ENCODE measurements at places on chromosomes 1 and 21.

DNA sequence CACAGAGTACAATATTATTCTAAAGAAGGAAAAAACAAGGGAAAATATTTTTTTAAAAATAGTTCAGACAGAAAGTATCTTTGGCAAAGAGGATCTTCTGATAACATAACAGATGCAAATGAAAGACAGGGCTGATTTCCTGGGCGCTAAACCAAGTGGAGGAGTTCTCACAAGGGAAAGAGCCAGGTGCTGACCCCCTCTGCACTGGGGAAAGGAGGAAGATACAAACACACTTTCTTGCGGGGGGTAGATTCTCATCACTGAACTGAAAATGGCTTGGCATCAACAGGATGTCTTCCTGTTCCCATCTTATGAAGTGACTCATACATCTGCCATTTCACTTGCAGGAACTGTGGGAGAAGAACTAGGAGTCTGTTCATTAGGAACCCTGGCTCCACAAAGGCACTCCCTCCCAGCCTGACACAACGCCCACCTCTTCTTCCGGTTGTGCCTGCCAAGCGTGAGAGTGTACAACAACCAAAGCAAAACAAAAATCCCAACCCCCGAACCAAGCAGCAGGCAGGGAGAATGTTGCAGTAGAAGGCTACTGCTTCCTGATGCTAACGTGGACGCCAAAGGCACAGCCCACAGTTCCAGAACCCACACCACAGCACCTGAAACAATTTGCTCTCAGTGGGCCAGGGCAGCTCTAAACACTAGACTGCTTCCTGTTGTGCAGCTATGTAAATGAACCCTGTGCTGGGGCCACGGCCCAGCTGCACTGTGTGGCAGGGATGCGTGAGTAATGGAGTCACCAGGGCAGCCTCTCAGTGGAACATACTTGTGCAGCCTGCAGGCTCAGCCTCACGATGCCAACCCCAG, 51.0 kb downstream of the GADD45A start:
- DNase-seq = no peak

- no peak for DNase-seq
Observed at GRCh38 chr1:193256019-193256418, 69.6 kb upstream of the B3GALT2 start.

- DNase-seq = no peak
Observed at GRCh38 chr1:96488777-96489176, 232.8 kb upstream of the PTBP2 start.

DNA sequence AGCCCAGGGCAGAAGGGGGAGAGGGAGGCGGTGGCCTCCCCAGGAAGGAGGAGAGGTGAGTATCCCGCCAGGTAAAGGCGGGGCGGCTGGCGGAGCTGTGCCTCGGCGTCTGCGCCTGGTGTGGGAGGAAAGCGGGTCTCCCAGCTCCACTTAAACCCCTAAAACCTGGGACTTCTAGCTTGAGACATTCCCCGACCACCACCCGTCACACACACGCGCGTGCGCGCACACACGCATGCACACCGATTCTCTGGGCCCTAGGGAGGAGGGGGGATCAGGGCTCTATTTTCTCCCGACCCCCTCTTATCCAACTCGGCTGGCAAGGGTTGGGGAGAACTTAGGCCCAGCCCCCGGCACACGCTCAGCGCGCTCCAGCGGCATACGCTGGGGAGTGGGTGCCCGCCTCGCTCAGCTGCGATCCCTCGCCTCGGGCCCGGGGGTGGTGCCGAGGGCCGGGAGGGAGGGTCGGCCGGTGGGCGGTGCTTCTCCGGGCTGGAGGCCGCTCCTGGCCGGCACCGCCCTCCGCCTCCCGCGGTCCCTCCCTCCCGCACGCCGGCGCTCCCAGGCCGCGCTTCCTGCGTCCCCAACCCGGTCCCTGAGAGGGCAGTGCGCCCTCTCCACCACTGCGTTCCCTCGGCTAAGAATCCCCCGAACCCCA, at the start of gene TMEM51:
Gene TMEM51 (plus strand): TSS at position 564 of the 658 bp plus-strand sequence. CDS start 61,341 bp downstream, outside the sequence.
- peak; percentile 60 for DNase-seq

- peak; percentile 80 for DNase-seq
Observed at GRCh38 chr1:8200317-8201115, 117.4 kb upstream of the SLC45A1 start.

GRCh38 chr1:242201090-242201489, 202.2 kb upstream of the MAP1LC3C start:
- no peak for DNase-seq

DNA sequence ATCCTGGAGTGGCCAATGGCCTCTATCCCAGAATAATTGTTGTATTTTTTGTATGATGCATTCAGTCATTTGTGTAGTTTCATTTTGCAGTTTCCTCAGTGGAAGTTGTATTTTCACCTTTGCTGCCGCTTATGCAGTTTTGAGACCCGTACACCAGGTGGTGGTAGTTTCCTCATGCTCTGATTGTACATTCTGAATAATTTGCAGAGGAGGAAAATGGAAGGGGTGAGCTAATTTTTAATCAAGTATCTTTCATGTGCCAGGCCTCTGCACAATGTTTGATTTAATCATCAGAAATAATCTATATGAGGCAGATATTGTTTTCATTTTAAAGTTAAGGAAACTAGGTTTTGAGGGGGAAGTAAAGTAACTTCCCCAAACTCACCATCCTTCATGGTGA, 29.5 kb downstream of the HLX start:
- DNase-seq = no peak

DNA sequence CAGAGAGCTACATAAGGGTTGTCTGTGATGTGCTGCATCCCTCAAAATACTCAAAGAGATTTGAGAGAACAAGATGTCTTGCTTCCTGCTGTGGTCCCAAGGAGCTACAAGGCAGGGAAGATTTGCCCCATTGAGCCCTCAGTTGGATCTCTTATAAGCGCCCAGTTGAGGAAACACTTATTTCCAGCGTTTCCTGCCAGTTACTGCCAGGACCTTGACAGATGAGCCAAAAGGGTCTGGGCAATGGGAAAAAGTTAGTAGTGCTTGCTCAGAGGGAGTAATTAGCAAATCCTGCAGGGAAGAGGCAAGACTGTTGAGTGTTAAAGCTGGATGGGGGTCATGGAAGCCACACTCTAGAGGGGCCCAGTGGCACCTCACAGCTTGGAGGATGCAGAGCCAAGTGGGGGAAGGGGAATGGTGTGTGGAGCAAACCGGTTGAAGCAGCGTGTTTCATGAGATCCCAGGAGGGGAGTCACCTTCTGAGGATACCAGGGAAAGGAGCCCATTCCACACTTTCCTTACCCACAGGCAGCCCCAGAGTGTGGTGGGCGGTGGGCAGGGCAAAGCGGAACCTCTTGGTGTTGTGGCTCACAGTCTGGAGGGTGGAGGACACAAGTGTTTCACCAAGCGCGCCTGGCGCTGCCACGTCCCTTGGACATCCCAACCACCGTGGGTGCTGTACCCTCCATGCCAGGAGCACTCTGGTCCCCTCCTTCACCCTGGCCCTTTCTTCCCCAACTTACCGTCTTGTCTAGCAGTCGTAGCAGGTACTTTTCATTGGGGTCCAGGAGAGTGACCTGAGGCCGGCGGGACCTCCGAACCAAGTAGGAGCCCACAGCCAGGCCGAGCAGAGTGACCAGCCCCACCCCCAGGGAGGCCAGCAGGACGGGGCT, 805 bp downstream of the CYB5R1 start:
- no peak for DNase-seq

GRCh38 chr1:36159614-36160387, 3.8 kb downstream of the MAP7D1 start:
- no peak for DNase-seq

GRCh38 chr1:20555025-20555757, 2.8 kb downstream of the FAM43B start:
- DNase-seq = no peak

DNA sequence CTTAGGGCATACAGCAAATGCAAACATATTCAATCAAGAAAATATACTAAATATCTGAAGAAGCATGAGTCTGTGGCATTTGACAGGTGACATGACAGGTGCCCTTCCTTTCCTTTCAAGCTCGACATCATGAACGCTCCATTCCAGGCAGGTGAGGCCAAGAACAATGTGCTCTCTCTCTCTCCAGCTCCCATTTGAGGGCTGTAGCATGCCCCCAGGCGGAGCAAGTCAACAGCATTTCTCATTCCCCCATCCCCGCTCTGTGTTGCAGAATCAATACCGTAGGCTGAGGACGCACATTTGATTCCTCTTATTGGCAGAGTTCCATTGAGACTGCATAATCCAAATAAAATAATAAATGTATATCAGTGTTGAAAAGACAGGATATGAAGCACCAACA, 24.6 kb upstream of the PLPPR4 start:
- no peak for DNase-seq

DNA sequence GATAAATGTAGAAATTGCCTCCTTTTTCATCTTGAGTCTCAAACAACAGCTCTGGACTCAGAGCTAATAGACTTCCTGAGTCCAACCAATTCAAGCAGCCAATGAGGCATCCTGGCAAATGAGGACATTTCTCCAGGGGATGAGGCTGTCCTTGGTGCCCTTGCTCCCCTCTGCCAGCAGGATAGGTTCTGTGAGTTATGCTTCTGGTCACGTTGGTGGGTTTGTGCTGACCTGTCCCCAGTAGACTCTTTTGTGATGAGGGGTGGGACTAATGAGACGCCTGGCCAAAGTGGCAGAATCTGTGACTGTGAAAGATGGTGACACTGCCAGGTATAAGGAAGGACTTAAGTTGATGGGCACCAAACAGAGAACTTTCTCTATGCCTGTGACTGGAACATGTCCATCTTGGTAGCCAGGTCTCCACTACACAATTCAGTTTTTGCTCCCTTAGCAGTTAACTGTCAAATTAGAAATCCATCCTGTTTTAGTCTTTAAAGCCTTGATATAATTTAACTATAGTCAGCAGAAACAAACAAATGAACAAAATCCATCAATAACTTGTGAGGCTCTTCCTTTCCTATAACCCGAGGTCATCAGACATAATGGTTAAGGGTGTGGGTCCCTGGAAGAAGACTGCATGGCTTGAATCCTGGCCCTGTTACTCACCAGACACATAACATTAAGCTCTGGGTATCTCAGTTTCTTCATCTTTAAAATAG, 35.7 kb upstream of the THEM4 start:
- DNase-seq = no peak

DNA sequence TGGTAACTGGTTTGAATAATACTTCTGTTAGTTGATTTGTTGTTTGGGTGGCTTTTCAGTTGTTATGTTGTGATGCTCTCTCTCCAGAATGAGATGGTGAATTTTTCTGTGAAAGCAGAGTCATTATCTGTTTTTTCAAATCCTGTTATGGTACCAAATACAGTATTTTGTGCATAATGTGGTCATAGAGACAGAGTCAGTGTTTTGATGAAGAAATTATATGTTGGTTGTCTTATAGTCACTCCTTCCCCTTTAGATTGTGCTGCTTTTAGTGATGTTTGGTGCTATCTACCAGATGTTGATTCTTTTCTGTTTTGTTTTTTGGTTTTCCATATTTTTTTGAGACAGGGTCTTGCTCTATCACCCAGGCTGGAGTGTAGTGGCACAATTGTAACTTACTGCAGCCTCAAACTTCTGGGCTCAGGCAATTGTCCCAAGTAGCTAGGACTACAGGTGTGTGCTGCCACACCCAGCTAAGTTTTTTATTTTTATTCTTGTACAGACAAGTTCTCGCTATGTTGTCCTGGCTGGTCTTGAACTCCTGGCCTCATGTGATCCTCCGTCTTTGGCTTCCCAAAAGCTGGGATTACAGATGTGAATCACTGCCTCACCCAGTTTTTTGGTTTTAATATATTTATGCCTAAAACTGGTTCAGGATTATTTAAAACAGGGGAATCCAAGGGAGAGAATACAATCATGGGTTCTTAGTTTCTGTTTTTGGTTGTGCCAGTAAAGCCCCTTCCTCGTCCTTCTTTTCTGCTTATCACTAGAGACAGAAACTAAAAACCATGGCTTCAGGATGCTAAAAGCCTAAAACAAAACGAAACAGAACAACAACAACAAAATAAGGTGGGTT, 7.3 kb downstream of the PPP2R5A start:
- DNase-seq = no peak

DNA sequence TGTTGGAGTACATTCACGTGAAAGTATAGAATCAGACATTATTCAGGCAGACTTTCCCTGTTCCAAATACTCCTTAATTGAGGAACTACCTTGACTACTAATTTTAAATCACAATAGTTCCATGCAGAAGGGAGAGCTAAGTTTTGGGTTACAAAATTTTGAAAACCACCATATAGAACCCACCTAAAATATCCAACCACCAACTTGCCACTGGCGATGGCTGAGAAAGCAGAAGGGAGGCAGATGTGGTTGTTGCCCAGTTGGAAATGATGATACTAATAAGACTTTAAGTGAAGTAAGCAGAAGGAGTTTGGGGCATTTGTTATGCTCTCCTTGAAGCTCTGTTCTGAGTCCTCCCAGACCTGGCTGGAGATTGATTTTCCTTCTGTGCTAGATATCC, 190.7 kb downstream of the HLX start:
- DNase-seq = no peak

- DNase-seq = no peak
Observed at GRCh38 chr21:45086337-45086958, 12.1 kb downstream of the ADARB1 start.

DNA sequence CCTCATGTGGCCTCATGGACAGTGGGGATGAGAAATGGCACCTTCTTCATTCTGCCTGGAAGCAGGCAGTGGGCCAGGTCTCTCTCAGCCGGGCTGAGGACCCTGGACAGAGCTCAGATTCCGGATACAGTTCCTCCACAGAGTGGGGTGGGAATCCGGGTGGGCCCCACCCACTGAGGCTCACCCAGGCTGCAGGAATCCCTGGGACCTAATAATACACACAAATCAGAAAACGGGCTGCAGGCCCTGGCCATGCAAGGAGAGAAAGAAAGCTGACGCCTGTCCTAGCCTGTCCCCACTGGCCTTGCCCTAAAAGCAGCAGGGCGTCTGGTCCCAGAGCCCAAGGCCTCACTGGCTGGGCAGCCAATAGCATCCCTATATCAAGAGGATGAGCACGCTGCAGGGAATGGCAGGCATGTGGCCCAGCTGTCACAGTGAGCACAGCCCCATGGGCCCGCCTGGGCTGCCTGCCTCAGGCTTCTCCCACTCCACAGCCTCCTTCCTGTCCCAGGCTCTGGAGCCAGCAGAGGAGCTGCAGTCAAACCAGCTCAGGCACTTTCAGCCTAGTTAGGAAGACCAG, 25.3 kb downstream of the ACTA1 start:
- DNase-seq = peak; percentile 55

DNA sequence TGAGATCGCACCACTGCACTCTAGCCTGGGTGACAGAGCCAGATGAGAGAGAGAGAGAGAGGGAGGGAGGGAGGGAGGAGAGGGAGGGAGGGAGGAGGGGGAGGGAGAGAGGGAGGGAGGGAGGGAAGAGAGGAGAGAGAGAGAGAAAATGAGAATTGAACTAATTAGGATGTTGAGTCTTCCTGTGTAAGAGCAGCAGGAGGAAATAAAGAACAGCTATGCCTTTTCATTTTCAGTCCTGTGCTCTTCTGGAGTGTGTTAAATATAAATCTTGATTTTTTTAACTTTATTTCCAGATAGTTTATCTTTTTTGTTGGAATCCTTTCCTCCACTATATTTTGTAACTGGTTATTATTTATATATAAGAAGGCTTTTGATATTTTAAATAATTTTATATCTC, 27.1 kb downstream of the DNTTIP2 start:
- no peak for DNase-seq

- DNase-seq = no peak
Observed at GRCh38 chr1:10904396-10905358, 107.8 kb upstream of the TARDBP start.

Measured in HepG2 (cell line).